NCI-H345 (cell line): ENCODE measurements at places on chromosomes 1 and 21.

DNA sequence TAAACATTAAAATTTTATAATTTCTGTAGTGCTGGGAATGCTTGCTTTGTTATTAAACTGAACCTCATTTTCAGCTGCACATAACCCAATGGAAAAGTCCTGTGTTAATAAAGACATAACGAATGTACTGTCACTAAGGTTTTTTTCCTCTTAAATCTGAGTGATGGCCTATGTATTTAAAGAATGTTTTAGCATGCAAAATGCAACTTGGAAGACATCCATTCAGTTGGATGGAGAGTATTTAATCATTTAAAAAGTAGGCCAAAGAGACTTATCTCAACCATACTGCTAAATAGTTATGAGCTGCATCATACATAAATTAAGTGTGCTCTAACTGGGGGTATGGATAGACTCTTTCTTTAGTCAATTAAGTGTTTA is 48.5 kb downstream of the RWDD3 start:
- DNase-seq = no peak

- no peak for DNase-seq
Measured at GRCh38 chr1:180188684-180189175, 34.1 kb downstream of the QSOX1 start.

GRCh38 chr1:189432753-189433152 is 1044.9 kb downstream of the BRINP3 start:
- no peak for DNase-seq

- DNase-seq = peak; percentile 94
Measured at GRCh38 chr1:39954870-39955546, at the start of gene MFSD2A. Gene MFSD2A, plus strand, starts transcription at chr1:39955145. Its CDS starts 148 bp downstream, at chr1:39955293.

DNA sequence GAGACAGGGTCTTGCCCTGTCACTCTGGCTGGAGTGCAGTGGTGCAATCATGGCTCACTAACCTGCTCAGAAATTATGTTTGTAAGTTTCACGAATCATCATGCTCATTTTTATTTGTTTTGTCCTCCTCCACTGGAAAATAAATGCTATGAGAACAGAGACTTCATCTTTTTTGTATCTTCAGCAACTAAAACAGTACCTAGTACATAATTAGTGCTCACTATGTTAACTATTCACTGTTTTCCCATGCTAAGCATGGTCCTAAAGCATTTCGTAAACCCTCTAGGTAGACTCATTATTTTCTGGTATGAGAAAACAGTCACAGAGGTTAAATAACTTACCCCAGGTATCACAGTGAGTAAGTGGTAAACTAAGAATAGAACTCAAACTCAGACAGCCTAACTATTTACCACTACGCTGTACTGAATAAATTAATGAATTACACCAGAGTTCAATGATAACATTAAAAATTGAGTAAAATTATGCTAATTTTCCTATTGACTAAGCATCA is 118.4 kb downstream of the RERE start:
- no peak for DNase-seq

DNA sequence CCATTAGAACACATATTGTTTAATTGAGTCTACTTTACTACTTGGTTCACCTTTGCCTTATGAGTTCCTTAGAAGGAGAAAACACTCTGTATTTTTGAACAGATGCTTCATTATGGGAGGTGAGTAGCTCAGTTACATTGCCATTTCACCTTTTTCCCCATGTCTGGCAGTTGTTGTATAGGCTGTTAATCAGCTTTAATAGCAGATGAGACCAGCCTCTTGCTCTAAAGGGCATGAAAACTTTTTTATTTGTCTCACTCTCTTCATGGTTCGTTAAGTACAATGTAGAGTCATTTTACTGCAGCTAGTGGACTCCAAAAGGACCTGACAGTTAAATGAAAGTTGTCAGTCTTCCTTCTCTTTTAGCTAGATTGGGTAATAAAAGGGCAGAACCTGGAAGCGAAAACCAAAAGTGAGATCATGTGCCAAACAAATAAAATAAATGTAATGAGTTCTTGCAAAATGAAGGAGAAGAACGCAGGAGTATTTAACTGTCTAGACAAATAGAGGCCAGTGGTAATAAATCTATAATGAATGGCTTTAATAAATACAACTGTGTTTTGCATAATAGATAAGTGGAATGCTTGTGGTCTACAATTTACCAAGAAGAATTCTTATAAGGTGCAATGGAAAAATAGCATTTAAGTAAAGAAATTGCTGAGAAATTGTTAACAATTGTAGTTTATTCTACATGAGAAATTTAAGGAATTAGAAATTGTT is 180.0 kb upstream of the NEGR1 start:
- no peak for DNase-seq

DNA sequence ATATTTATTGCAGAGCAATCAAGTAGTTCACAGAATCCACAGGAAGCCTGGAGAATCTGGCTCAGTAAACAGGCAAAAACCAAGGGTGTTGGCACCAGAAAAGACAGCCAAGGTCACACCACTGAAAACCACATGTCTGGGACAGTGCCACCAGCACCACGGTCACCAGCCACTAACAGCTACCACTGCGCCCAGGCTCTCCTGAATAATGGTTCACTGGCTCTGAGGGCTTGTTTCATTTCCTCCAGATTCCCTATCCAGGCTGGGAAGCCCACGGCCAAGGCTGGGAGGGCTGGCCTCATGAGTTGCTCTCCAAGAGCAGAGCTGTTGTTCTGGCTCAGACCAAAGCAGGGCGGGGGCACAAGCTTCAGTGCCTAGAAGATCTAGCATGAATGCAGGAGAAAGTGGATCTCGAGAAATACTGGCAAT is 54.5 kb upstream of the PTGFRN start:
- DNase-seq = peak; percentile 22

DNA sequence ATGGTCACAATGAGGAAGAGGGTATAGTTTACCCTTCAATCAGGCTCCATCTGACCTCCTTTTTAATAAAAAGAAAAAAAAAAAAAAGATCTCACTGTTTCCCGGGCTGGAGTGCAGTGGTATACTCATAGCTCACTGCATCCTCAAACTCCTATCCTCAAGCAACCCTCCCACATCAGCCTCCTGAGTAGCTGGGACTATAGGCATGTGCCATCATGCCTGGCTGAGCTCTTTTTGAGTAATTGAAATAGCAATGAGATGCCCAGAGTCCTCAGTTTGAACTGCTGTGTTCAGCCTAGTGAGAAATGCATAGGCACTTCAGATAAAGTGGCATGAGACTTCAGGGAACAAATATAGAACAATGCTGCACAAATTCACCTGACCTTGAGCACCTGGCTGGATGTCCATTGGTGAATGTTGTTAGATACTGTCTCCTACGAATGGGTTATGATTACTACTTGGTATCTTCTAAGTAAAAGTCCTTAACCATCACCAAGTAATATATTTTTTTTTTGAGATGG is 67.6 kb downstream of the NR5A2 start:
- no peak for DNase-seq

- no peak for DNase-seq
Measured at GRCh38 chr1:19812875-19813642, 2.0 kb downstream of the RNF186 start.

DNA sequence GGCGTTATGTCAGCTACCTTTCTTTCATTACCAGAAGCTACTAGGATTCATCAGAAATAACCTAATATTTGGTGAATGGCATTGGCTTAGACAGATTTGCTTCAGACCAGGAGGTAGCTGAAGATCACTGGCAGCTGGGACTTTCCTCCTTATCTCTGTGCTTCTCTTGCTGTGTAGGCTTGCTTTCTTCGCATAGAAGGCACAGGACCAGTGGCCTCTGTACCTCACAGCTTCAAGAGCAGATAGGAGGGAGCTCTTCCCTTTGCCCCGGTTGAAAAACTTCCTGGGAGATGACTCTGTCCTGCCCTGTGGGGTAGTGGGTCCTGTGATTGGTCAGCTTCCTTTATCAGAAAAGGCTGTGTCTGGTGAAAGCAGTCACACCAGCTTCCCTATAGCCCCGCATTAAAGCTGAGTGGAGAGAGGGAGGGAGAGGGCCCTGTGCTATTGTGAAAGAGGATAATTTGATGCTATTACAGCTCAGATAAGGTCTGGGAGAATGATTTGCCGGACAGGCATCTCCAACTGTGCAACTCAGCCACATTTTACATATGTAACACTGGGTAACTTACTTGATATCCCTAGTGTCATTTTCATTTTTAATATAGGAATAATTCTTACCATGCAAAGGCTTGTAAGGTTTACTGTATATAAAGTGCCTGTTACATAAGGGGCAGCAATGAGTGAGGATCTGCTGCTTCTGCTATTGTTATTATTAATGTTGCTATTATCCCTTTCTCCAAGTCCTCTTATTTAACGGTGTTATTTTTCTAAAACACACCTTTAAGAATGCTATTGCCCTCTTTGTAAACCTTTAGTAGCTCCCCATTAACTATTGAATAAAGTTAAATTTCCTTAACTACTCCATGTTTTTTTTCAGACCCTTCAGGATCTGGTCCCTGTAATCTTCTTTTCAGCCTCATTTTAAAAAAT is 31.6 kb downstream of the OSBPL9 start:
- no peak for DNase-seq

- no peak for DNase-seq
Measured at GRCh38 chr21:44416193-44416592, 39.1 kb upstream of the LRRC3 start.

DNA sequence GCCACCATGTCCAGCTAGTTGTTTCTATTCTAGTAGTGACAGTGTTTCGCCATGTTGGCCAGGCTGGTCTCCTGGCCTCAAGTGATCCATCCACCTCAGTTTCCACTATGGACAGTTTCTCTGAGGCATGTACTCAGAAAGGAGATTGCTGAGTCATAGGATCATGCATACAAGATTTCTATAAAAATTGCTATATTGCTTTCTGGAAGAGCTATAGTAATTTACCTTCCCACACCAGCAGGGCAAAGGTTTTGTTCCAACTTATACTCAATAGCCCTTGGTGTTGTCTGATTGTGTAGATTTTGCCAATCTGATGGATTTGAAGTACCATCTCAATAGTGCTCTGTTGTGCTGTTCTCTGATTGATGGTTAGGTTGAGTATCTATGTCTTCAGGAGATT is 15.6 kb upstream of the ATP1A1 start:
- DNase-seq = no peak

GRCh38 chr1:203932556-203932955 is 71.2 kb downstream of the SNRPE start:
- no peak for DNase-seq

GRCh38 chr1:218332416-218332815 is 12.7 kb upstream of the TGFB2 start:
- no peak for DNase-seq

GRCh38 chr1:210024996-210025395 is 87.0 kb downstream of the SYT14 start:
- DNase-seq = no peak

DNA sequence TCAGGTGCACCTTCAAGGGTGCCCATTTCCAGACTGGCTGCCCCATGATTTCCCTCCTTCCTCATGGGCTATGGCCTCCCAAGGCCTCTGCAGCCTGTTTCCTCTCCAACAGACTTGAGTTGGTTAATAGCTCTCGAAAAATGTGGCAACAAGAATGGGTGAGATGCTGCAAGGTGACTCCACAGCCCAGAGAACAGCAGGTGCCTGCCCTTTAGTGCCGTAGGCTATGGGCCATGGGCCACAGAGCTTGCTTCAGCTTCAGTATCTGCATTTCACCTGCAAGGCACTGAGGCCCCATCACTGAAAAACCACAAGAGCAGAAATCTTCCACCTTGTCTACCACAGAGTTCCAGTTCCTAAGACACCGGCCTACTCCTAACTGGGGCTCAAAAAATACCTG is 122.0 kb downstream of the ETS2 start:
- DNase-seq = no peak

DNA sequence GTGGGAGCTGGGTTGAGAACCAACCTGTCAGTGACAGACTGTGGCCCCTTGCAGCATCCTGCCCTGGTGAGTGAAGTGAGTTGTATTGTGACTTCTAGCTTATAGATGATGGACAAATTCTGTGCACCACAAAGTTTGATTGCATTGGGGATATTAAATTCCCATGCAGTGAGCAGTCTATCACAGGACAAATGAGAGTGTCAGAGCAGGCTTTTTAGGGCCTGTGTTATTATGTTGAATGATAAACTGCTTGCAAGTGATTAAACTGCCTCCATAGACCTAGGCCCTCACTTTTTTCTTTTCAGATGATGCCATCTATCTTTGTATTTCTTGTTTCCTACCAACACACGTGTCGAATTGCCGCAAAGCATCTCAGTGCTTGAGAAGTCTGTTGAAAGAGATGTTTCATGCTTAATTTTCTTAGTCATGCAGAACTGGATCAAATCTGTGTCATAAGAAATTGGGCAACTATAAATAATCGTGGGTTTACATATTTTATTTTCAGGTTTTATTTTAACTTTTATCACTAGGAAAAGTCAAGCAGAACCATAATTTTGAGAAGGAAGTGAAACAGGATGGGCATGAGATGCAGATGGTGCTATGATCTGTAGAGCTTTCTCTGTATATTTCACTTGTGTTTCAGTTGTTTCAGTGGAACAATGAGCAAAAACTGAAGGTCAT is 199.2 kb downstream of the S1PR1 start:
- DNase-seq = no peak

- no peak for DNase-seq
Measured at GRCh38 chr1:77290576-77290975, 8.8 kb downstream of the AK5 start.

DNA sequence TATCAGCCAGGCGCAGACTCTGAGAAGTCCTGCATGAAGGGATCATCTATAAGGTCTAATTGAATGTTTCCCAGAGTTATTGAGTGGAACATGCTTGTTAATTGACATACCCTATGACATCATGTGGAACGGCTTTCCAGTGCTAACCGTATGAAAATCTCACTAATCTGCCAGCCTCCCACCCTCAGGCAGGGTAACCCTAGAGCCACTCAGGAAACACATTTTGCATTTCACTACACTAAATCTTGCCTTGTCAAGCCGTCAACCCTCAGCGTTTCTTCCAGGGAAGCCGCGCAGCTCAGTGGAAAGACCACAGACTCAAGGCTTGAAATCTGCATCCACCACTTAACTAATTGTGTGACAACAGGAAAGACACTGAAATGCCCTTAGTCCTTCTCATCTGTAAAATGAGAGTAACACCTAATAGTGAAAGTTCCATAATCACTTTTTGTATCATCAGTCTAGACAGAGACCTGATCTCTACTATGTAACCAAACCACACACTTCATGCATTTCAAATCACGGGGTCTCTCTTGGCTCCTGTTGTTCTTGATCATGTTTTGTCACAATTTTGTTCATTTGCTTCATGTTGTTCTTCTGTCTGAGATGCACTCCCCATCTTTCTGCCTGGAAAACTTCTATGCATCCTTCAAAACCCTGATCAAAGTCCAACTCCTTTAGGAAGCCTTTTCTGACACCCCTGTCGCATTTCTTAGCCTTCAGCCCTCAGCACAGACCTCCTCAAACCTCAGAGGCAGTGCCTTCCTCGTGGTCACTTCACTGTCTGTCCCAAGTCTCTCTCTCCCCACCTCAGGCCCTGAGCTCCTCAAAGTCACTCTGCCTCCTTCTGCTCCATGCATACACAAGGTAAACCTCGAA is 246.5 kb downstream of the TOMM20 start:
- DNase-seq = no peak

DNA sequence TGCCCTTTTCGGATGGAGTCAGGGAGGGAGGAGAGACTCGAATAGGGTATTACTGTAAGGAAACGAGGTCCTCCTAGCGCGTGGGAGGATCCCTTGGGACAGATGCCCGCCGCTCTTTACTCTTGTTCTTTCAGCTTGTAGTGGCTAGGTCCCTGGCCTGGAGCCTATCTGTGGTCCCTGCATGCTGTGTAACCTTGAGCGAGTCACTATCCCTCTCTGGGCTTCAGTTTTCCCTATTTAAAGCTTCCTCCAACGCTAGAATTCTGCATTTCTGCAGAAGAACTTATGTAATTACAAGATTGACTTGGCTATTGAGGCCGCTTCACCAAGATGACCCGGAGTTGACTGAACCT is 744 bp downstream of the MIER1 start:
- no peak for DNase-seq
